A549 (cell line): ENCODE measurements at places on chromosomes 1 and 21.

DNA sequence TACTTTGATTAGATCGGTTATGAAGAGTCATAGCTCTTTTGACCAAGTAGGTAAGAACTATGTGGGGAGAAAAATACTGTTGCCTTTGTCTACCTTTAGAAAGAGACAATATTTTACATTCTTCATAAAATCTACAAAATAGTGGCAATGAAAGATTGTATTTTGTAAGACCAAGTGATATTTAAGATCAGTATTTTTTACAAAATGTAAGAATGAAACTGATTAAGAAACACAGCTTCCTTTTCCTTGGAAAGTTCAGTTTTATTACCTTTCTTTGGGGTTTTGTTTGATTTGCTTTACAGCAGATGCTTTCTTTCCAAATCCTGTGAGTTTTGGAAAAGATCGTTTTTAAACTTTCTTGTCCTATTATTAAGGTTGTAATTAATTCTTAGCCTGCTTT lies 69.8 kb downstream of the SLC35A3 start:
- DNase-seq: no peak

GRCh38 chr1:97668945-97669344 lies 251.9 kb downstream of the DPYD start:
- peak; percentile 4 for DNase-seq

DNA sequence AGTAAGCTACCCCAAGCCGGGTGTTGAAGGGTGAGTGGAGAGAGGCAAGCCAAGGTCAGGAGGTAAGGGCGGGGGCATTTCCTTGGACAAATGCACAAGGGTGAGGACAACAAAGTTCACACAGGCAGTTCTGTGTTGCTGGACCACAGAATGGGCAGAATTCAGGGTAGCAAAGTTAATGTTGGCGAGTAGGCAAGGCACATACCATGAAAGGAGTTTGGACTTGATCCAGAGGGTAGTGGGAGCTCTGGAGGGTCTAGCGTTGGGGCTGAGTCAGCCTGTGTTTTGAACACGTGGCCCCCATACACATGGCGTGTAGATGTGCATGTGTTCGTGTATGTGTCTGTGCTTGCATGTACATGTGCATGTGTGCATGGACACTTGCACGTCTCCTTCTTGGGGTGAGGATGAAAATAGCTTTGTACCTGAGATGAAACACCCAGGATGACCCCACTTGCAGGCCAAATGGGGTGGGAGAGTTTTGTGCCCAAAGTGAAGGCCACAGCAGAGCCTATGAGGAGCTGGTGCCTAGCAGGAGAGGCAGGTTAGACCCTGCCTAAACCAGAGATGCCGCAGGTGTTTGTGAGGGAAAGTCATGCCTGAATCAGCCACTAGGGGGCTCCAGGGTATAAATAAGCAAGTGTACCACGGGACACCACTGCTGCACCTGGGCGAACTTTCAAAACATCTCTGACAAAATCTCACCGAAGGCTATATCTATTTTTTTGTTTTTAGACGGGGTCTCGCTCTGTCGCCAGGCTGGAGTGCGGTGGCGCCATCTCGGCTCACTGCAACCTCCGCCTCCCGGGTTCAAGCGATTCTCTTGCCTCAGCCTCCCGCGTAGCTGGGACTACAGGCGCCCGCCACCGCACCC lies 21.8 kb downstream of the SLC27A3 start:
- DNase-seq: peak; percentile 70

GRCh38 chr1:203549309-203549708 lies 55.4 kb downstream of the OPTC start:
- no peak for DNase-seq

GRCh38 chr1:180254854-180255253 lies 24.8 kb downstream of the LHX4 start:
- DNase-seq: no peak

- DNase-seq: no peak
Measured at GRCh38 chr1:116258668-116259419, 114.2 kb upstream of the ATP1A1 start.

DNA sequence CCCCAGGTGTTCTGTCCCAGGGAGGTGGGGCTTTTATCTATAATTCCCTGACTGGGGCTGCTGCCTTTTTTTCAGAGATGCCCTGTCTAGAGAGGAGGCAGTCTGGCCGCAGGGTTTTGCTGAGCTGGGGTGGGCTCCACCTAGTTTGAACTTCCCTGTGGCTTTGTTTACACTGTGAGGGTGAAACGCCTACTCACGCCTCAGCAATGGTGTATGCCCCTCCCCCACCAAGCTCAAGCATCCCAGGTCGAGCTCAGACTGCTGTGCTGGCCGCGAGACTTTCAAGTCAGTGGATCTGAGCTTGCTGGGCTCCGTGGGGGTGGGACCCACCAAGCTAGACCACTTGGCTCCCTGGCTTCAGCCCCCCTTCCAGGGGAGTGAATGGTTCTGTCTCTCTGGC lies 124.3 kb downstream of the CENPF start:
- DNase-seq: no peak

- no peak for DNase-seq
Measured at GRCh38 chr1:238485912-238486209, 595.1 kb upstream of the ZP4 start.

DNA sequence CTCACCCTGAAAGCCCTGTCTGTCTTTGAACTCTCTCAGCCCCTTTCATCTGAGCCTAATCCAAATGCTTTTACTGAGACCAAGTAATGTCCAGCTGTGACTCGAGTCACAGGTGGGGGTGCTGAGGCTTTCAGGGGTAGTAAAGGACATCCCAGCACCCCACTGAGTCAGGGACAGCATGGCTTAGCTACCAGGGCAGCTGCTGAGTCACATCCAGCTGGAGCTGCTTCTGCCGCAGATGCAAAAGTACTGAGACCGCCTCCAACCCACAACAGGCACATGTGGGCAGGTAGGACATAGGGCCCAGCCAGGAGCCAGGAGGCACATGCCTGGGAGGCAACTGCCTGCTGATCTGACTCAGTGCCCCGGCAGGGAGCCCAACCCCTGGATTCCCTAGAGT lies 6.7 kb upstream of the VSIG8 start:
- DNase-seq: no peak
